ENCODE measurements at places on chromosomes 5 and 9.

DNA sequence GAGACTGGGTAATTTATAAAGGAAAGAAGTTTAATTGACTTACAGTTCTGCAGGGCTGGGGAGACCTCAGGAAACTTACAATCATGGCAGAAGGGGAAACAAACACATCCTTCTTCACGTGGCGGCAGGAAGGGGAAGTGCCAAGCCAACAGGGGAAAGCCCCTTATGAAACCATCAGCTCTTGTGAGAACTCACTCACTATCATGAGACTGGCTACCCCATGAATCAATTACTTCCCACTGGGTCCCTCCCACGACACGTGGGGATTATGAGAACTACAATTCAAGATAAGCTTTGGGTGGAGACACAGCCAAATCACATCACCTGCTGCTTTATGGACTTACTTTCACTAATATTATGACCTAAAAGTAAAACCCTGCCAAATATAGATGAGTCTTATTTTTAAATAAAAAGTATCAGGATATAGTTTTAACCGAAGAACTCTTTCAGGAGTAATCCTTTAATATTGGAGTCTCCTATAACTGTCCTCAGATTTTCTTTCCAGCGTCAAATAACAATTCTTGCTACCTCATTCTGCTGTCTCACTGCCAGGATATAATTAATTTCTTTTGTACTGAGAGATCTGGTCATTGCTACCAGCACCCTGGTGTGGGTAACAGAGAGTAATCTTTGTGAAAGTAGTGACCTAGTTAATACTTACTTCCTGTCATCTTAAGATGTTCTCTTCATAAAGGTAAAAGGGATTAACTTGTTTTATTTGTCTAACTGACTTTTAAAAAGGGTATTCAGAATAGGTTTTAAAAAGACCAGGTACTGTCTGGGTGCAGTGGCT is 68.6 kb downstream of the NLN start:
- peak; percentile 28 for DNase-seq

DNA sequence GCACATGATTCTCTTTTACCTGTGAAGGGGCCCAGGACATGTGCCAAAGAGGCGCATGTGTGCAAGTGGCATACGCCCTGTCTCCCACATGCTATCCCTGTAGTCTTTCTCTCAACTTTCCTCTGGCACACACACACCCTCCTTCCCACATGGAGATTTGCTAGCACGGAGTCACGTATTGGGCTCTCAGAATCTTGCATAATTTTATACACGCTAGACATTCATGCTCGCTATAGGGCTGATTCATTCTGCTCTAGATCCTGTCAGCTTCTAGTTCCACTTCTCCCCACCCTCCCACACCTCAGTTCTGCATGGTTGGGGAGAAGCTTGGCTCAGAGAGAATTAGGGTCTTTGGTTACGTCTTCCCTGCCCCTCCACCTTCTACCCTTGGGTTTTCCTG is 72.8 kb downstream of the CD180 start:
- DNase-seq: no peak

GRCh38 chr5:10825897-10826644 is 65.0 kb upstream of the DAP start:
- DNase-seq: no peak

DNA sequence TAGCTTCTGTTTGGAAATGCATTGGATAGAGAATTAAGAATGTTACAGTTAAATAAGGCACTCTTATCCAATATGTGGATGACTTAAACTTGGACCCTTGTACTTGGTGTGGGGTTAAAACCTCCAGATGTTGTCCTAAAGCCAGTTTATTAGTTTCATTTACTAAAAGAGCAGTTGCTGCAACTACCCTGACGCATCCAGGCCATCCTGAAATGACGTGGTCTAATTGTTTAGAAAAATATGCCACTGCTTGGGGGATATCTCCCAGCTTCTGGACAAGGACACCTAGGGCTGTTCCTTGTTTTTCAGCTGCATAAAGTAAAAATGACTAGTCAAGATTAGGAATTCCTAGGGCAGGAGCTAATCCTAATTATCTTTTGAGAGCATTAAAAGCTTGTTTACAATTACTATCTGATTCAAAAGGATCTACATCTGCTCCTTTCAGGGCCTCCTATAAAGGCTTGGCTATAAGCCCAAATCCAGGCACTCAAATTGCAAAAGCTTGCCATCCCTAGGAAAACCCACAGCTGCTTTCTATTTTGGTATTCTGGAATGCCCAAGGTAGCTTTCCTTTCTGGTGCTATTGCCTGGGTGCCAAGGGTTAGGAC is 45.7 kb upstream of the SLCO4C1 start:
- no peak for DNase-seq

DNA sequence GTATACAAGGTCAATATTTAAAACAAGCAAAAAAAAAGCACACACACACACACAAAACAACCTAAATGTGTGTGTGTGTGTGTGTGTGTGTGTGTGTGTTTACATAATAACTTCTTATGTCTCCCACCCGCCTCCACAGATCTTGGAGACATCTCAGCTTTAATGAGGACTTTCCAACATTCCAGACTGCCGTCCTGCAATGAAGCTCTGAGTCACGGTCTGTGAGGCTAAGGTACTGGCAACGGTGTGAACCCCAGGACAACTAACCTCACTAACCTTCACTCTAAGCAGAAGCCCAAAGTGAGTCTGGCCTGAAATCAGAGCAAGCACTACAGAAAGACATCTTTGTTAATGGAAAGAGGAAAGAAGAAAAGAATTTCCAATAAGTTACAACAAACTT is 22.3 kb downstream of the ZNF474 start:
- no peak for DNase-seq

DNA sequence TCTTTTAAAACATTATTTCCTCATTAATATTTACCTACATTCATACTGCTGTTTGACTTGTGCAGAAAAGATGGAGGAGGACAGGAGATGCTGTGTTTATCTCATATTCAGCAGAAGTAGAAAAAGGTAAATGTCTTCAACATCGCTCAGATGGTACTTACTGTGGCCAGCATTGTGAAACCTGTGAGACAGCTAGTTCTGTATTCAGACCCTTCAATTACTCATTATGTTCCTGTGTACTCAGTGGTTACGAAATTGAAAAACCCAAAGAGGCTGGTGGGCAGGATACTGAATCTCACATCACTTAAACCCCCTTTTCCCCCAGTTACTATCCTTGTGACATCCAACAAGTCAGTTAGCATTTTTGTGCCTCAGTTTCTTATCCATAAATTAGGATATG is 216.0 kb downstream of the KDM4C start:
- DNase-seq: no peak

DNA sequence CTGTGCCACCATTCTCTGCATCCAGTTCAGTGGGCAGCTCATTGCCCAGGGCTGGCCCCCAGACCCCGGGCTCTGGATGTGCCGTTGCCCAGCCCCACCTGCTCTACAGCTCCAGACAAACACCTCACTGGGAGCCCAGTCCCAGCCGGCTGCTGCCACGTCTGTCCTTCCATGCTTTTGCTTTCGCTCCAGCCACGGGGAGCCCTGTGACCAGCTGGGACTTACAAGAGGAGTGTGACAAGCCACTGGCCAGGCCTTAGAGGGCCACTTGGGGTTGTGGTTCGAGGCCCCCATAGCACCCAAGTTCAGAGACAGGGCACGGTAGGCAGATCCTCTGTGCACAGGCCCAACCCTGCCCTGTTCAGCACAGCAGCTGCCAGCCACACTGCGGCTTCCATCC is 142.0 kb downstream of the ADAMTS2 start:
- no peak for DNase-seq

DNA sequence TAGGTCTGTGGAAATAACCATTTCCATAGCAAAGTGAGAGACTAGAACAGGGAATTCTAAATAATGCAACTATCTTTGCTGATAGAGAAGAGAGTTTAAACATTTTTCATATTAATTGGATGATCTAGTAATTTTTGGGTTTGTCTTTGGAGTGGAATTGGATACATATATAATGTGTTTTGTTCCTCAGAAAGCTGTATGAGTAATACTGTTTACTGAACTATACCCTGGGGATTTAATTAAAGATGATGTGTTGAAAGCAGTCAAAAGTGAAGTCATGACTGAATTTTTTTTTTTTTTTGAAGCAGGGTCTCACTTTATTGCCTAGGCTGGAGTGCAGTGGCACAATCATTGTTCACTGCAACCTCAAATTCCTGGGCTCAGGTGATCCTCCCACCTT is 17.9 kb downstream of the FER start:
- no peak for DNase-seq

DNA sequence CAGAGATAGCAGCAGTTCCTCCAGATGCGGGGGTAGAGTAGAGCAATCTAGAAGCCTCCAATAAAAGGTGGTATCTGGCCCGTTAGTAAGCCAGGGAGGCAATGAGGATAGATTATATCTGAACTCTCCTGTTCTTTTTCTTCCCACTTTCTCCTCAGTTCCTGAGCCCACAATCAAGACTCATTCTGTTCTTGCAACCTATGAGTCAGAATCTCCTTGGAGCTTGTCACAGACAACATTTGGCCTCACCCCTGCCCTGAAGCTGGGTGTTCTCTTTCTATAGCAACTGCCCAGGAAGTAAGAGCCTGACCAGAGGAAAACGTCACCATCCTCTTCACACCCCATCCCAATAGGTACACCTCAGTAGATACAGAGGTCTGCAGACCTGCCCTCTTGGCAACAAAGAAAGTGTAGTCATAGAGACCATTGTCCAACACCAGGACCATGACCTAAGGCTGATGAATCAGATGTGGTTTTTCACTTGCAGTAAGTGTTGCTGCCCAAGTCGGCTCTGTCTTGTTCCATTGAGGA is 76.3 kb upstream of the PCA3 start:
- DNase-seq: no peak

DNA sequence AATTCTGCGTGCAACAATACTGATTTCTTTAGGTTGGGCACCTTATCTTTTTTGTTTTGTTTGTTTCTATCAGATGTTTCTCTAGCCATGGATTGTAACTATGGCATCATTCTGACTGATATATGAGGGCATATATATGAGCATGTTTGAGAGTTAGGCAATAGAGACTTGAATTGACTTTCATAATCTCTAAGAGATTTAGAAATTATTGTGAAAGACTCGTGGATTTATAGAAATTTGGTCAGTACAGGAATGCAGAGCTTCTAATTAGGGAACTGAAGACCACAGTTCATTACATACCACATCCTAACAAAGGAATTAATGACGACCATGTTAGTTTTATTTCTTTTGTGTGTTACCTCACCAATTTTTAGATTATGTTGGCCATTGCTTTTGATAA is 546.0 kb upstream of the GRAMD2B start:
- no peak for DNase-seq

GRCh38 chr9:124437086-124437485 is 13.2 kb upstream of the ADGRD2 start:
- no peak for DNase-seq

- DNase-seq: no peak
Measured at GRCh38 chr9:133237035-133237731, 28.1 kb upstream of the OBP2B start.

- DNase-seq: no peak
Measured at GRCh38 chr9:130995086-130996011, 13.6 kb upstream of the LAMC3 start.

- DNase-seq: no peak
Measured at GRCh38 chr9:109653470-109653869, 126.5 kb upstream of the PALM2AKAP2 start.

GRCh38 chr5:114412510-114413171 is 50.8 kb downstream of the KCNN2 start:
- DNase-seq: no peak

- no peak for DNase-seq
Measured at GRCh38 chr9:69605406-69605805, 66.8 kb downstream of the APBA1 start.

- no peak for DNase-seq
Measured at GRCh38 chr5:144575736-144576135, 405.1 kb downstream of the KCTD16 start.

- DNase-seq: no peak
Measured at GRCh38 chr5:64110222-64110621, 55.4 kb upstream of the RNF180 start.

DNA sequence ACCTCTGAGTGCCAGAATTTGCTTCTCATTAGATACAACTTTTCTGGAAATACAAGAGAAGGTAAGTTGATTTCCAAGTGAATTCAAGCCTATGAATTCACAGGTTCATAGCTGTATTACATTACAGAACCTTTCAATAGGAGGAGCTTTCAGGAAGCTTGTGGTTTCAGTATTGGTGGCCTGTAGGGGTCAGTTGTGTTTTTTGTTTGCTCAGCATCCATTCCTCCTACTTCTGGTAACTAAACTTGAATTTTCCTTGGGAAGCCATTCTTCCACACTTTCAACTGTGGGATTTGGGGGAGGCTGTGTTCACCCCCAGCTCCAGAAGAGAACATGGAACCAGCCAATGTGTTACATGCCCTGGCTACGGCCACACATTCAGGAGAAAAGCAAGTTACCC is 5.6 kb upstream of the CYSTM1 start:
- DNase-seq: no peak

DNA sequence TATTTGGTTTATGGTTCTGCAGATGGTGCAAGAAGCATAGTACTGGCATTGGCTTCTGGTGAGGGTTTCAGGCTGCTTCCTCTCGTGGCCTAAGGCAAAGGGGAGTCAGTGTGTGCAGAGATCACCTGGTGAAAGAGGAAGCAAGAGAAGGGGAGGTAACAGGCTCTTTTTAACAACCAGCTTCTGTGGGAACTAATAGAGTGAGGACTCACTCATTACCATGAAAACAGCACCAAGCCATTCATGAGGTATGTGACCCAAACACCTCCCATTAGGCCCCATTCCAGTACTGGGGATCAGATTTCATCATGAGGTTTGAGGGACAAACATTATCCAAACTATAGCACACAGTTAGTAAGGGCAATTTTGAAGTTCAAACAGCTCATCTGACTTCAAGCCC is 263.5 kb downstream of the TMEM38B start:
- DNase-seq: no peak

GRCh38 chr5:147346006-147346561 is 111.3 kb downstream of the STK32A start:
- DNase-seq: no peak

- no peak for DNase-seq
Measured at GRCh38 chr5:168752416-168753190, 173.4 kb upstream of the PANK3 start.

All from stimulated activated naive CD4-positive, alpha-beta T cell treated with Interleukin-2 at 50 U/mL for 16 hours (primary cell).